ENCODE measurements at places on chromosomes 6 and 20. TPM values are rescaled to one million over a fixed set of nuclear protein-coding genes. Genes with fewer than 3 reads are reported as not detected.

Gene INSM1
- total RNA-seq: 0.10 TPM

Gene PRDM13
- not detected for total RNA-seq

Gene C6orf141
- 0.60 TPM for total RNA-seq

Gene VWA7
- total RNA-seq: 0.36 TPM

Gene BEND3
- 0.98 TPM for total RNA-seq

Gene VNN1
- 0.24 TPM for total RNA-seq

Gene PAK5
- total RNA-seq: not detected

Gene CLDN20
- total RNA-seq: not detected

Gene C6orf58
- not detected for total RNA-seq

Gene VSTM2L
- 0.48 TPM for total RNA-seq

Gene HNF4A
- total RNA-seq: not detected

Gene SLC13A3
- 4.1 TPM for total RNA-seq

Gene BRPF3
- 7.8 TPM for total RNA-seq

Gene SYCP2
- 6.2 TPM for total RNA-seq

Gene OXT
- not detected for total RNA-seq

Gene RIN2
- 62.8 TPM for total RNA-seq

Gene PRICKLE4
- total RNA-seq: 0.12 TPM

Gene SEL1L2
- not detected for total RNA-seq

Gene BMP5
- not detected for total RNA-seq

Gene ABHD16B
- not detected for total RNA-seq

Gene SNX9
- total RNA-seq: 36.8 TPM

Gene AKAP12
- total RNA-seq: 37.3 TPM

Gene ZFP57
- total RNA-seq: not detected

Gene HCRTR2
- 0.24 TPM for total RNA-seq

Gene PRSS35
- not detected for total RNA-seq

Gene PI16
- not detected for total RNA-seq

Gene SSTR4
- not detected for total RNA-seq

Gene GSTA1
- total RNA-seq: 0.68 TPM

Gene DYNLT2
- 2.0 TPM for total RNA-seq

Gene SNAP25
- total RNA-seq: 31.3 TPM

Gene OR2J2
- not detected for total RNA-seq
